ENCODE measurements at places on chromosomes 4 and X.

DNA sequence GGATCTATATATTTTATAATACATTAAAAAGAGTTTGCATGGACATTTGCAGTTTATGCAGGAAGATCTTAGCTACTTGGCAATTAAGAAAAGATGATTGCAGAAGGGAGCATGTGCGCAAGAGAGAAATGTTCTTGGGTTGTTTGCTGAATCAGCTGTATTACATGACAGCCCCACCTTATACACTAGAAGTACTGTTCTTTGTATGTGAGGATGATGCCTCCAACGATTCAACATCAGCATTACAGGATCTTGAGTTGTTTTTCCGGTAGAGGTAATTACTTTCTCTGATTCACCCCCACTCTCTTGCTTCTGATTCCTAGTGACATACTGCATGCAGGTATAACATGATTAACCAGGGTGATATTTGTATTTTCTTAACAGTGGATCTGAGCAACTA is 140.8 kb downstream of the PCDH7 start:
- no peak for DNase-seq

GRCh38 chr4:6926681-6927478 is 17.3 kb downstream of the TBC1D14 start:
- DNase-seq: no peak

DNA sequence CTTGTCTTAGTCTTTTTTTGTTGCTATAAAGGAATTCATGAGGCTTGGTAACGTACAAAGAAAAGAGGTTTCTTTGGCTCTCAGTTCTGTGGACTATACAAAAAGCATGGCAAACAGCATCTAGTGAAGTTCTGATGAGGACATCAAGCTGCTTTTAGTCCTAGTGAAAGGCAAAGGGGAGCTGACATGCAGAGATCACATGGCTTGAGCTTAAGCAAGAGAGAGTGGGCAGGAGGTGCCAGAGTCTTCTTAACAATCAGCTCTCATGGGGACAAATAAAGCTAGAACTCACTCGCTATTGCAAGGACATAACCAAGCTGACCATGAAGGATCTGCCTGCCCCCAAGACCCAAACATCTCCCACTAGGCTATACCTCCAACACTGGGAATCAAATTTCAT is 1063.1 kb downstream of the PCDH7 start:
- DNase-seq: no peak

DNA sequence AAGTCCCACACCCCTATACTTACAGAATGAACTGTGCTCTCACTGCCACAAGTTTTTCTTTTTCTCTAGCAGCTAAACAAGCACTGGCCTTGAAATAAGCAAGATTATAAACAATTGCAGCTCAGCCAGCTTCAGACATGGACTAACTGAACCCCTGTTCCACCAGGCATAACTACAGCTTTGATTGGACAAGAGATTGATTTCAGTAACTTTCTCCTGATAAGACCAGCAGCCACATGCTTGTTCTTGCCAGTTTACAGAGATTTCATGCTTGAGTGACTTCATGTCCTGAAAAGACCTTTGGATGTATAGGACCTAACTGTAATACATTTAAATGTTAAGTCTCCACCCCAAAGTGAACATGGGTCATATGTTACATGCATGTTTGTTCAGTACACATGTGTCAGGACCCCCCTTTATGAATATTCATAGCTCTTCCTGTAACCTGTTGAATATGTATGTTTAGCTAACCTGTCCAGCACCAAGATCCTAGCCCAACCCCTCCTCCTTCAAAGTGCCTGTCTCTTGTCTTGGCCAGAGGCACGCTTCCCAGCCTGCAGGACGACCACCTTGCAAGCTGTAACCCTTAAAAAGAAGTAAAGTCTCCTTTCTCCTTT is 27.9 kb downstream of the ZNF275 start:
- DNase-seq: no peak

- peak; percentile 42 for DNase-seq
Measured at GRCh38 chr4:152352622-152353116, 183.2 kb downstream of the FBXW7 start.

DNA sequence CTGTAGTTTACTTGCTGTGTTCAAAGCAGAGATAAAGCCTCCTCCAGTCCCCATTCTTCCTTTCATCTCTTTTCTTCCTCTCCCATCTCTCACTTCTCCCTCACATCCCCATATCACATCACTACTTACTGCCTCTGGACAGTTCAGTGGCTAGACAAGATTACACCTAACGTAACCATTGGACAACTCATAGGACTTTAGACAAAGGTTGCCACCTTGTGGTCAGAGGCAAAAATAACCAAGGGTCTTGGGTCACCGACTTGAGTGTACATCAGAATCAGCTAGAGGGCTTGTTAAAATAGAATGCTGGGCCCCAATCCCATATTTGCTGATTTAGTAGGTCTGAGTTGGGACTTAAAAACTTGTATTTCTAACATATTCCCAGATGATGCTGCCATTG is 109.3 kb upstream of the DGKK start:
- peak; percentile 64 for DNase-seq

DNA sequence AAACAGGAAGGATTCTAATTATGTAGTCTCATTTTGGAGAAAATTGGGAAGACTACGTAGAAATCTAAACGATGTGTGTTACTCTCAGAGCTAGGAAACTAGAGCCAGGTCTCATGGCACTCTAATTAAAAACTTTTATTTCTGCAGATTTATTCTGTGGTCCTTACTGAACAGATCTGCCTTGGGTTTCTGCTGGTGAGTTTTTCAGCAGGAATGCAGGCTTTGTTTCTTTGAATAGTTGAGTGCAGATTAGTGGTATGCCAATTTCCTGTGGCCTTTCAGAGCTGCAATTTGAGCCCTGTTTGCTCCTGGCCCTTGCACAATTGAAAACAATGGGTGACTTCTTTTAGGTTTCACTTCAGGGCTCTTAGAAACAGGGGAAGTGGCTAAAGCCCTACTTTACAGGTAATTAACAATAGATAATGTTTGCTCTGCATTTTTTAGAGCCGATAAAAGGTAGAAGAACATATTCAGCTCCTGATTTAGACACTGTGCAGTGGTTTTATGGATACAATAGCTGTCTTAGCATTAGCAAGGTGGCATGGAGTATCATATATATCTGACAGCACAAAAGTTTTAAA is 21.8 kb downstream of the SPRY1 start:
- no peak for DNase-seq

DNA sequence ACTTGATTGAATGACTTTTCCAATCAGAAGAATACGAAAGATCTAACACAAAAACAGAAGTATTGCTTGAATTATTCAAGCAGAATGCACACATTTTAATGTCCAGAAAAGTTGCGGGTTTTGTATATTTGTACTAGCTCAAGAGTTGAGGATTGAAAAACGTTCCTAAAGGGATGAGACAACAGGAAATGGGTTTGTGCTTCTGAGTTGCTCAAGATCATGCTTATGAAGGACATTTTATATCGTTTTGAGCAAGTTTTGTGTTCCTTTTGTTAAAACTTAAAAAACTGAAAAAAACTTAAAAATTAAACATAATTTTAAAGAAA is 353 bp upstream of the SMIM10 start:
- DNase-seq: no peak

GRCh38 chrX:57286507-57287251 is at the start of gene FAAH2:
FAAH2 (plus strand) TSS chrX:57286706; CDS start chrX:57286826, 120 bp downstream.
- no peak for DNase-seq

GRCh38 chr4:89836031-89836745 is 773 bp downstream of the SNCA start:
- DNase-seq: no peak

- DNase-seq: no peak
Measured at GRCh38 chr4:162450531-162451035, 286.8 kb upstream of the FSTL5 start.

All from NAMALWA (cell line).